ENCODE measurements at places on chromosomes 12 and 14.

DNA sequence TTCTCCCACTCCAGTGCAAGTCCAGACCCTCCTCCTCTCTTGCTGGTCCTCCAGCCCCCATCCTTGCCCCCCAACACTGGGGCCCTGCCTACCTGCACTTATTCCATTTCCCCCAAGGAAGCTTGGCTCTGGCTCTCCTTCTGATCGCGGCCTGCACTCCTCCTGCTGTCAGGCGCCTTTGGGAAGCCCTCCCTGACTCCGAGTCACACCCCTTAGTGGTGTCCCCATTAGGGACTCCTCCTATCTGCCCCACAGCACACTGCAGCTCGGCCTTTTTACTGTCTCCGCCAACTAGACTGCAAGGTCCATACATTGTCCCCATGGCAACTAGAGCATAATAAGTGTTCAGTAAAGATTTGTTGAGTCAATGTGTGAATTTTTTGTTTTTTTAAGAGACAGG, 32.9 kb downstream of the FIGNL2 start:
- no peak for DNase-seq

- DNase-seq = peak; percentile 33
These were observed 826 bp upstream of the CACNA1C start for GRCh38 chr12:2051700-2052621.

DNA sequence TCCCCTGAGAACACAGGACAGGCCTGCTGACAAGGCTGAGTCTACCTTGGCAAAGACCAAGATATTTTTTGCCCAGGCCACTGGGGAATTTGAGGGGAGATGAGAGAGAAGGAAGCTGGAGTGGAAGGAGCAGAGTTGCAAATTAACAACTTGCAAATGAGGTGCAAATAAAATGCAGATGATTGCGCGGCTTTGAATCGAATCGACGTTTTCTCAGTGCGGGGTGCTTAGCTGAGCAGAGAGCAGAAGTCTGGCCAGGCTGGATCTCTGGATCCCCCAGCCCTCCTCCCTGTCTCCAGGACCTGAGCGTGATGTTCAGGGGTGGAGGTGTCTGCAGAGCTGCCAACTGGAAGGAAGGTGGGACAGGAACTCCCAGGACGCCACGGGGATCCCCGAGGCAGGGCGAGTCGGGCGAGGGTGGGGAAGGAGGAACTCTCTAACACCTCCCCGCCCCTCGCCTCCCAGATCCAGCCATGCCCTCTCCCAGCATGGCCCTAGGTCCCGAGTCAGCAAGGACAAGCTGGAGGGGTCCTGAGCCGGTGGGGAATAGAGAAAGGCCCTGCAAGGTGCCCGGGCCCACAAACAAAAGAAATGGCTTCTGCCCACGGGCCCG, 527 bp upstream of the CARMIL3 start:
- no peak for DNase-seq

- no peak for DNase-seq
These were observed 112.5 kb downstream of the MED13L start for GRCh38 chr12:116165036-116165425.

DNA sequence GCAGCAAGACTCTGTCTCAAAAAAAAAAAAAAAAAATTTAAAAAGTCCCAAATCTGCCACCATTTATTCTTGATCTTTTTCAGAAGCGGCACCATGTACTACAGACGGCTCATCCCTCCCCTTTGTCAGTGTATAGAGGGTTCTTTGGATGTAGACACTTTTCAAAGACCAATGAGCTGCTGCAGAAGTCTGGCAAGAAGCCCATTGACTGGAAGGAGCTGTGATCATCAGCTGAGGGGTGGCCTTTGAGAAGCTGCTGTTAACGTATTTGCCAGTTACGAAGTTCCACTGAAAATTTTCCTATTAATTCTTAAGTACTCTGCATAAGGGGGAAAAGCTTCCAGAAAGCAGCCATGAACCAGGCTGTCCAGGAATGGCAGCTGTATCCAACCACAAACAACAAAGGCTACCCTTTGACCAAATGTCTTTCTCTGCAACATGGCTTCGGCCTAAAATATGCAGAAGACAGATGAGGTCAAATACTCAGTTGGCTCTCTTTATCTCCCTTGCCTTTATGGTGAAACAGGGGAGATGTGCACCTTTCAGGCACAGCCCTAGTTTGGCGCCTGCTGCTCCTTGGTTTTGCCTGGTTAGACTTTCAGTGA, 6.5 kb upstream of the ACACB start:
- no peak for DNase-seq

GRCh38 chr14:53542732-53543131, 389.6 kb upstream of the DDHD1 start:
- DNase-seq = no peak

GRCh38 chr14:74829251-74829650, 46.7 kb downstream of the PROX2 start:
- no peak for DNase-seq

- peak; percentile 55 for DNase-seq
These were observed 363 bp upstream of the LMO3 start for GRCh38 chr12:16606201-16606849.

DNA sequence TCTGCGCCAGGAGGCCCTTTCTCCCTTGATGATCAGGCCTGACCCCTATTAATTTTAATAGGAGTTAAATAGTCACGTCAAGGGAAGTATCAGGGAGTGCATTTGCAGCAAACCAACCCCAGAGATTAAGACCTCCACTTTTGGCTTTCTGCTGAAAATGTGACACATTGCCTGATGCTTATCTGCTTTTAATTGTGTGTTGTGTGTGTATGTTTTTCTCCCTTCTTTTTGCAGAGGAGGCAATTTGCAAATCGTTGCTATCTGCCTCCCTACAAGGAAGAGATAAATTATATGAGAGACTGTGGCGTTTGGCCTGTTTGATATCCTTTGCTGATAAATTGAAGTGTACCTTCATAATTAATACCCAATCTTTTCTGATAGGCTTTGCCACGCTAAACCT, 822.9 kb downstream of the VRK1 start:
- DNase-seq = no peak

- no peak for DNase-seq
These were observed 303.8 kb downstream of the TMEM121 start for GRCh38 chr14:105830171-105830570.

DNA sequence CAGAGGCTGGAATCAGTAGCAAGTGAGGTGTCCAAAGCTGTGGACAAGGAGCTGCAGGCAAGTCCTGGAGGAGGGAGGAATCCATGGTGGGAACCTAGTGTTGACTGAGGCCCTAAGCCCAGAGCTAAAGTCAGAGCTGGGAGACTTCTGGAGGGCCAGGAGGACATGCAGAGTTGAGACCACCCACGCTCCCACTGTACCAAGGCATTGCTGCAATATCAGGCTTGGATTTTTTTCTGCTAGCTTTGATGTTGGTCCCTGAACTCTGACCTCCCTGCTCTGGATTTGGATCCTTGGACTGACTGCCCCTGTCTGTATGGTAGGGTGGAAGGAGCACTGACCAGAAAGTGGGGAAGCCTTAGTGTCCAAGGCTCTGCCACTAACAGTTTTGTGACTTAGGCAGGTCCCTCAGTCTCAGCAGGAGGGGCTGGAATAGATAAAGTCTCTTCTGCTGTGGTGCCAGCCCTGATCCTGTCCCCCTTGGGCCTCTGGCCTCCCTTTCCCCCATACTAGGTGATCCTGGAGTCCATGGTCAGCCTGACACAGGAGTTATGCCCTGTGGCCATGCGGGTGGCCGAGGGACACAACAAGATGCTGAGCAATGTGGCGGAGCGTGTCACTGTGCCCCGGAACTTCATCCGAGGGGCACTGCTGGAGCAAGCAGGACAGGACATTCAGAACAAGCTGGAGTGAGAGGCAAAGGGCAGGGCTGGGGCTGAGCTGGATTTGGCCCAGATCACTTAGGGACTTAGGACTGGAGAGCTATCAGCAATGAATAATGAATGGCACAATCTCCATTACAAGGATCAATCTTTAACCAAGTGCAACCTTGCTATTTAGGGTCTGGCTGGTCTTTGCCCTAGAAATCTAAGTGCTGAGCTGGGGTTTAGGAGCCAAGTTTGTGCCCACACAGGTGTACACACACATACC, 9.4 kb downstream of the CARMIL3 start:
- no peak for DNase-seq

DNA sequence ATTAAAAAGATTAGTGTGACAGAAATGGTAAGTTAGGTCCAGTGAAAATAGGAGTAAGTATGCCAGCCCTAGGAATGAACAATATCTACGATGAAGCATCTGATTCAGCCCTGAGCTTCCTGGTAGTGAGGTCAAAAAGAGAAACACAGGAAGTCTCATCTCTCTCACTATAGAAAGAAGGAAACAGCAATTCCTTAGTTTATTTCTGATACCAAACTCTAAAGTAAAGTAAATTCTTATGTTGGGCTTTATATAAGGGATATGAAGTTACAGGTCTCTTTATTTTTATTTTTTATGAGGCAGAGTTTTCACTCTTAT, 76.7 kb upstream of the RFLNA start:
- DNase-seq = no peak

DNA sequence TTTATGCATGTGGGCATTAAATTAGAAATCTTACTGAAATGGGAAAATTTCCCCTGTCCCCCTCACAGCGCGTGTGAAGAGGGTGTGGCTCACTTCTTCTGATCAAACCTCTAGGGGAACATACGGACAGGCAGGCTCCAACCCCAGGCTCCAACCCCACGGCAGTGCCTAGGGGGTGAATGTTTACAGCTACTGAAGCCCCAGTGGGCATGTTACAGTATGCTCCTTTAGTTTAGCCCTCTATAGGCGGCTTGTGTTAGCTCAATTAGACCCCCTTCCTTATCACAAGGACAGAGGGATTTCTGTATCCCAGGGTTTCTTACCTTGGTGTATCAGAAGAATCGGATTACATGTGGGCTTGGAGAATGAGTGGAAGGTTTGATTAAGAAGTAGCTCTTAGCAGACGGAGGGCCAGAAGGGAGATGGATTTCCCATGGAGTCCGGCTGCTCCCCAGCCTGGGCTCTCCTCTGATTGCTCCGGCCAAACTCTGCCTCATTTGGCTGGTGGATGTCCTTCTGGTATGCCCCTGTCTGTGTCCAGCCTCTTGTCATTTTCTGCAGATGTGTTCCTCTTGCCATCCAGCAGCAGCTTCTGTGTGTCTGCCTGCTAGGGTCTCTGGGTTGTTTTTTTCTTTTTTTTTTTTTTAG, 223.7 kb downstream of the TMTC2 start:
- no peak for DNase-seq

Measured in AG20443 (cell line).